ENCODE measurements at places on chromosomes 4 and X.
A peak's percentile ranks its signal among the peaks of the same experiment; 100 is the strongest.

DNA sequence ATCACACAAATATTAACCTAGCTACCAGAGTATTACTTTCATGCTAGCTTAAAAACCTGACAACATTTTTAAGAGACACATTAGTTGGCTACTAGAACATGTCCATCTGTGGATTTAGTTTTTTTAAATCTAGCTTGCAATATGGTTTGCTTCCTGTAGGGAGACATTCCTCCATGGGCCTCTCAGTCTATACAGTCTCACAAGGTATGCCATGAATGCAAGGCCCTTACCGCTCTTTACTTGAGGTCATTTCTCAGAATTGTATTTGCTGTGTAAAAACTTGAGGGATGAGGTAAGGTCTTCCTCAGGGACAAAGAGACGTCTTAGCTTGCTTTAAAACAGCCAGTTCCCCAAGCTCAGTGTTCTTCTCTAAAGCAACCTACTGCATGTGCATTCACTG is 26.9 kb downstream of the UBA6 start:
- no peak for DNase-seq

DNA sequence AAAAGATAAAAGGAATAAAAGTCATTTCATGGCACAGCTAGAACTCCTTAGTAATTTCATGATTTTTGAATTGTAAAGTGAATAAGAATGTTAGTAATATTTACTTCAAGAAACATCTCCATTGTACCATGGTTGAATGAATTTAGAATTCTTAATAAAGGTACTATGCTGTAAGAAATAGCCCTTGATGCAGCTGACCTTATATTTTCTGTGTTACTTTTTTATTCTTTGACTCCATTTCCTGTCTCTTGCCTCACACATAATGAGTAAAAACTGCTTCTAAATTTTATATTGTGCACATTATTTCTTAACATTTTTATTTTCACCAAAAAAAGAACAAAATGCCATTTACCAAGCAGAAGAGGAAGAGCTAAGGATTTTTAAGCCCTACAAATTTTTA is 81.9 kb upstream of the PDHA2 start:
- DNase-seq: no peak

GRCh38 chr4:105686571-105686970 is 21.9 kb downstream of the INTS12 start:
- DNase-seq: no peak

DNA sequence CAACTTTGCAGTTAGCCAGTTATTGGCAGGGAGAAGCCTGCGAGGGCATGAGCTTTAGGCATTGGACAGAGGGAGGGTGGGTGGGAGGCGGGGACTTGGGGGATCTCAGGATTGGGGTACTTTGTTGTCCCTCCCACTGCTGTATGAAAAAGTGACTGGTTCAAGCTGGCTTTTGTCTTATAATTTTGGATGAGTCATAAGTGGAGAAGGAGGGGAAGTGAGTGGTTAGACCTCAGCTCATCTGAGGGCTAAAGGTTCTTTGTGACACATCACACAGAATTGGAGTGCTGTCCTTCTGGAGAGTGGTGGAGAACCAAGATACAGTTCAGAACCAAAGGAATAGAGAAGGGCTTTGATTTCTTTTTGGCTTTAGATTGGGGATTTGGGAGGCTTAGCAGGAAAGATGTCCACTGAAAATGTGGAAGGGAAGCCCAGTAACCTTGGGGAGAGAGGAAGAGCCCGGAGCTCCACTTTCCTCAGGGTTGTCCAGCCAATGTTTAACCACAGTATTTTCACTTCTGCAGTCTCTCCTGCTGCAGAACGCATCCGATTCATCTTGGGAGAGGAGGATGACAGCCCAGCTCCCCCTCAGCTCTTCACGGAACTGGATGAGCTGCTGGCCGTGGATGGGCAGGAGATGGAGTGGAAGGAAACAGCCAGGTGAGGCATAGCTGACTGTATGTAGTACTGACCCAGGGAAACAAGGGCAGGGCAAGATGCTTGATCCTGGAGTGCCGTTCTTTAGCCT is at the start of gene SLC4A4:
TSS of gene SLC4A4 (plus strand) at position 175 of the 748 bp plus-strand sequence.
- no peak for DNase-seq

DNA sequence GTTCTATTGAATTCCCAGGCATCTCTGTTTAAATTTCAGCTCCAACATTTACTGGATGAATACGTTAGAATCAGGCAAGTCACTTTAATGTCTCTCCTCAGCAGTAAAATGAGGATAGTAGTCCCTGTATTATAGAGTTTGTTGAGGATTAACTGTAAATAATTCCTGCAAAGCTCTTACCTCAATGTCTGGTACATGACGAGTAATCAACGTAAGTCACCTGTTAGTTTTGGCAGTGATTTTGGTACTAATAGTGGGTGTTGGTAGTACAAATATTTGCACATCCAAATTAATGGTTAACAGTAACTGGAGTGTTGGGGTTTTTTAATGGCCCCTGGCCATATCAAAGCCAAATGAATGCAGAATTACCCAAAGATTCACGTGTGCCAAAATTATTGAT is 189.8 kb upstream of the GALNT7 start:
- no peak for DNase-seq

DNA sequence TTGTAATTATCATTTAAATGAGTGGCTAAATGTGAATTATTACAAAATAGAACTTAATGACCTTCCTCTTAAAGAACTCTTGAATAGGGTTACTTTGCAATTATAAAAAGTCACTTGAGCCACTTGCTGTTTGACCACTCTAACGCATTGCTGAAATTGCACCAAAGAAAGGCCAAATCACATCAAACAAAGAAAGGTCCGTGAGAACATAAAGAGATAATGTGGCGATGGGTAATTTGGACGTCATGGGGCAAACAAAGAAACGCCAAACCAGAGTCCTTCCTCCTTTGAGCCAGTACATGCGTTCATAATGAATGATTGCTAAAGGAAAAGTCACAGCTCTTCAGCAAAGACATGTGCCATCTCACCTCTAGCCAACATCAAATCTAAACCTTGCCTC is 229.8 kb upstream of the STS start:
- no peak for DNase-seq

DNA sequence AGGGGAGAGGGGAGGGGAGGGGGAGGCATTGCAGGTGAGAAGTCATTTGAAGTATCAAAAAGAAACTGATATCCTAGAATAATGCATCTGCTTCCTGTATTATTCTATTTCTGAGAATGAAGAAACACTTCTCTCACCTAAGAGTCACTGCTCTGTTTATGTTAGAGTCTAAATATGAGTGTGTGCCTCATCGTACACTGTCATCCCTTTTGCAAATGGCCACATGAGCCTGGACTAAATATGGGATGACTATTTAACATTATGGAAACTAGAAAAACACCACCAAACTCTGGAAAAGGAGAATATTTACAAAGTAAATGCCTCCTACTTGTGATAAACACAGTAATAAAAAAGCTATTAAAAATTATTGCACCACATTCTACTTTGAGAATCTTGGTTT is 146.4 kb upstream of the NOCT start:
- no peak for DNase-seq

DNA sequence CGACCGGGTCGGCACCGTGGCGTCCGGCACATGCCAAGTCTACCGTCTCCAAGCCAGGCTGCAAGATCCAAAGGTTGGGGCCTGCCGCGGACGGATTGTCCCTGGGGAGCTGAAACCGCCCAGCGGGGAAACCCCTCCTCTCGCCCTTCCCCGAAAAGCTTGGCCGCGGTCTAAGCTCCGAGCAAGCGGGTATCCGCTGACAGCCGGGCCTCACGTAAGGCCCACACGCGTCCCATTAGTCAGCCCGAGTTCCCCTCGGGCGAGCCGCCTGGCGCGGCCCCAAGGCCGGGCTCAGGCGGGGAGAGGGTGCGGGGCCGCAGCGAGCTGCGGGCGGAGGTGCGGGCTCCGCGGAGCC is 6.8 kb upstream of the BCOR start:
- no peak for DNase-seq

GRCh38 chrX:119760026-119760877 is 1.9 kb downstream of the SOWAHD start:
- no peak for DNase-seq

DNA sequence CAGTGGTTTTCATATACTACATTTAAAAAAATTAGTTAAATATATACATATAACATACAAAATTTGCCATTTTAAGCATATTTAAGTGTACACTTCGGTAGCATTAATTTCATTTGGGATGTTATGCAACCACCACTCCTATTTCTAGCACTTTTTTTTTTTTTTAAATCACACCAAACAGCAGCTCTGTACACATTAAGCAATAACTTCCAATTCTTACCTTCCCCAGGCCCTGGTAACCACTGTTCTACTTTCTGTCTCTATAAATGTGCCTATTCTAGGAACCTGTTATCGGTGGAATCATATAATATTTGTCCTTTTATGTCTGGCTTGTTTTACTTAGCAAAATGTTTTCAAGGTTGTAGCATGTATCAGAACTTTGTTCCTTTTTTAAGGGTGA is 39.1 kb downstream of the TMEM164 start:
- no peak for DNase-seq

- DNase-seq: no peak
Measured at GRCh38 chrX:30308263-30309138, 689 bp downstream of the NR0B1 start.

GRCh38 chr4:108072300-108072699 is 82.6 kb downstream of the HADH start:
- DNase-seq: peak; percentile 69

DNA sequence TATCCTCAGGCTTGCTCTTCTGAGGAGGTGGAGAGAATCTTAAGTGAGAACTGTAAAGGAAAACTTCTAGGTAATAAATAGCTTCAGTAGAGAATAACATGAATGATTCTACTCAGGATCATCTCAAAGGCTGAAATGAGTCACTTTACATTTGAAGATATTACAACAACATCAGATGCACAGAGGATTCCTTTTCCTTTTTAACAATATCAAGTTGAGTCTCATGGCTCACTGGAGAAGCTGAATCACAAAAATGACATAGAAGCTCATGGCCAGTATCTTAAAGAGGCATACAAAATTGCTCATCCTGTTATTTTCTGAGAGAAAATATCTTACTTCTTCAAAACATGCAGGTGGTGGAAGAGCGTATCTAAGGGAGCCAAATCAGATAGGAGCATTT is 72.5 kb upstream of the EMCN start:
- no peak for DNase-seq

DNA sequence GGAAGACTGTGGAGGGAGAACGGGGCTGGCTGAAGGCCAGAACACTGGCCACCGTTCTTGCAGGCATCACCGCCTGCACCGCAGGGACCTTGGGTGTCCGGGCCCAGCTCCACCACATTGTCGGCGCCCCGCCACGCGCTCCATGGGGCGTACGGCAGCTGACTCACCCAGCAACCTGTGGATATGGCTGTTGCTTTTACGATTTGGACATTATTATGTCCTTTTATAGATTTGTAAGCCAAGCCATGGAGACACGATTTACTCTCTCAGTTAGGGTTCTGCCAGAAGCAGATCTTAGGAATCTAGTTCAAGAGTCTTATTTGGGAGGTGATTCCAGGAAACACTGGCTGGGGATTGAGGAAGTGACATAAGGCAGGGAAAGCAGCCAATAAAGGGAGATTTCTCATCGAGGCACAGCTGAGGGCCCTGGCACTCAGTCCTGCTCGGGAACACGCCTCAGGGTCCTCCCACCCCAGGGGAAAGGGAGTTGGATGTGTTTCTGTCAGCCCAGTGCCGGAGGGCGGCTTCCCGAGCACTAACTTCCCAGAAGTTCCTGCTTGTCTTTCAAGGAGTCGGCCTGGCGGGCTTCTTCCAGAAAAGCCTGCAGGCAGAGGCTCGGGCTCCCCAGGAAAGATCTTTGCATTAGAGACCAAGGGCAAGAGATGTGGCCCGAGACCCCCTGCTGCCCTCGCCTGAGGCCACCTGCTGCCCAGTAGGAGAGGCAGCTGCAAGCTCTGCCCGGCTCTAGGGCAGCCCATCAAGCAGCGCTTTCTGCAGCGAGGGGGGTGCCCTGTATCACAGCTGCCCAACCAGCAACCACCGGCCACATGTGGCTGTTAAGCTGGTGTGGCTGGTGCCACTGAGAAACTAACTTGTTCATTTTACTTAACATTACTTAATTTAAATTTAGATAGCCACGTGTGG is 52.9 kb downstream of the CRMP1 start:
- DNase-seq: no peak

GRCh38 chrX:118350221-118350620 is 4.3 kb downstream of the WDR44 start:
- DNase-seq: no peak

GRCh38 chrX:113868711-113869110 is 715.2 kb upstream of the HTR2C start:
- no peak for DNase-seq

Measured in CD4-positive, alpha-beta T cell treated with Interleukin-6 at 100 ng/mL for 8 hours (primary cell).